Suprapubic skin (tissue), 4 donors: ENCODE measurements at places on chromosomes 4 and X.

DNA sequence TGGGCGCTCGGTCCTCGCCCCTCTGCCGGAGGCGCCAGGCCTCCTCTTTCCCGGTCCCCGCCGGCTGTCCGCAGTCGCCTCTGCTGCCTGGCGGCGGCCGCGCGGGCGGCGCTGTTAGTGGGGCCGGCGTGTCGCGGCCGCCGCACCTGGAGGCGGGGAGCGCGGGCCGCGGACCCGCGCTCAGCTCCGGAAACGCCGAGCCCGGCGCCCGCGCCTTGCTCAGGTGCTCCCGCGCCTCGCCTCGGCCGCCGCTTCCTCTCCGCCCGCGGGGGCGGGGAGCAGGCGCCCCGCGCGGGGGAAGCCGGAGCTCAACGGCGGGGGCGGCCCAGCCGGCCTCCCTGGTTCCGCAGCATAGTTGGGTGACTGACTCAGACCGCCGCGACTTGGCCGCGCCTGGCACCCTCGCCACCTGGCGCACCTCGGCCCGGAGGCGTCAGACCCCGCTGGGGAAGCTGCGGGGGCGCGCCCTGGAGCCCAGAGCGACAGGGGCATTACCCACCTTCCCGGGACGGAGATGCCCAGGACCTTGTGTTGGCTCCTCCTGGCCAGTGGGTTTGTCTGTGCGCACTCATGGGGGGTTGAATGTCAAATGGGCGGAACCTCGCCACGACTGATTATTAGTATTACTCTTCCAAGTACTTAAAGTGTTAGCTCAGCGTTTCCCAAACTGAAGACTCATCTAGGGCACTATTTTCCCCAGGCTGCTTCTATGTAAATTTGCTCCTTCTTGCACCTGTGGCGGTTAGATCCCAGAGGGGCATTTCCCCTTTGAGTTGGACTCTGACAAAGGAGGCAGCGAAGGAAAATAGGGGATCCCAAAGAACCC lies at the start of gene ARAP2:
TSS of gene ARAP2 (minus strand) at position 258 of the 826 bp plus-strand sequence. CDS start 15,028 bp downstream, outside the sequence.
- DNase-seq, result no peak

- no peak for DNase-seq
These were observed 123.5 kb upstream of the EMCN start for GRCh38 chr4:100641336-100641735.

GRCh38 chr4:121073004-121073435 lies 685 bp upstream of the NDNF start:
- DNase-seq, result no peak

DNA sequence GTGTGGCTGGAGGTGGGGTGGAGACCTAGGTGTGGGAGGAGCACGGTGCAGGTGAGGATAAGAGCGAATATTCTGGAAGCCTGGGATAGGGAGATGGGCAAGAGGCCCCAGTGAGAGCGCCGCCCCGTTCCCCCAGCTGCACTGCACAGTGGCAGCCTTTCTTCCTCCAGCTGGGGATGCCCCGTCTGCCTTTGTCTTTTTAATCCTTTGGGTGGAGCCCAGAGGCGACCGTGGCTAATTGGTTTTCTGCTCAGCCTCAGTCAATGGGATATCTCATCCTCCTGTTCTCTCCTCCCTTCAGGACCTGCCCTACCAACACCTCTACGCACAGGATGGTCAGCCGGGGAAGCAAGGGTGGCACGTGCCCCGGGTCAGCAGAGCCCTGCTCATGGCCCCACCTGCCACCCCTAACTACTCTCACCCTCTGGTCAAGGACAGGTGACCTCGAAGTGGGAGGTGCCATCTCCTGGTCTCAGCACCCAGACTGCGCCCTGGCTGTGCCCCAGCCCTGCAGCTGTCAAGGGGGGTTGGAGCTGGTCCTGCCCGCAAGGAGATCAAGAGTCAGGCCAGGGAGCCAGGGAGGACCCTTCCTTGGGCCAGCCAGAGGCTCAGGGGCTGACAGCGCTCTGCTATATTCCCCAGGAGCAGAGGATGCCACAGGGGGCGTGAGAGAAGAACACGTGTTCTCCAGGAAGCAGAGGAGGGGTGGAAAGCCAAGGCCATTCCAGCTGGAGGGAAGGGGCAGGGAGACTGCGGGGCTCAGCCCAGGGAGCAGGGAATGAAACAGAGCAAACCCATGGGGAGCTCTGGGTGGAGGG lies 64.0 kb downstream of the ADRA2C start:
- no peak for DNase-seq

- DNase-seq, result no peak
These were observed 97.4 kb downstream of the COL4A5 start for GRCh38 chrX:108537005-108537404.

DNA sequence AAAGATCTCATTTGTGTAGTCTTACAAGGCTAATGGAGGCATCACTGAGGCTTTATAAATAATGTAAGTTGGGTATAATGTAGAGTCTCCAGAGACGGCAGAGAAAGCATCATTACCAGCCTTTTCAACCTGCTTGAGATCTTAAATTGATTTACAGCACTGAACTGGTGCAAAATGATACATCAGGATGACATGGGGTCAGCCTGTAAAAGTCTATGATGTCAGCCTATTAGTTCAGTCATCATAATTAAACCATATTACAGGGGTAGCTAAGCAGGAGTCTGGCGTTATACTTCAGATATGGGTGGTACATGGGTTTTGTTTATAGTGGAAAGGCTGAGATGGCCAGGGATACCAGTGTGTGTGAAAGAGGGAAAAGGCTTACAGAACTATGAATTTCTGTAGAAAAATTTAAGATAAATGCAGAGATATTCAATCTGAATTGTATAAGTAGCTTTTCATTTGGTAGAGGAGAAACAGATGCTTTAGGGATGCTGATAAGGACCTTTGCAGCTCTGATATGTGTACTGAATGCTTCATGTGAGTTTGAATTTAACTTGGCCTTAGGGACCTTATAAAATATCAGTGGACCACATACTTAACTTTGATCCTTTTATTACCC lies 2.7 kb downstream of the SMAD1 start:
- DNase-seq, result no peak
